ENCODE measurements at places on chromosomes 7 and 10. TPM values are rescaled to one million over a fixed set of nuclear protein-coding genes. Genes with fewer than 3 reads are reported as not detected.

- DNase-seq: no peak
These were observed 12.2 kb upstream of the KLRG2 start for GRCh38 chr7:139495580-139496125.

GRCh38 chr10:60042914-60043313, 136.6 kb upstream of the CCDC6 start:
- DNase-seq: no peak

DNA sequence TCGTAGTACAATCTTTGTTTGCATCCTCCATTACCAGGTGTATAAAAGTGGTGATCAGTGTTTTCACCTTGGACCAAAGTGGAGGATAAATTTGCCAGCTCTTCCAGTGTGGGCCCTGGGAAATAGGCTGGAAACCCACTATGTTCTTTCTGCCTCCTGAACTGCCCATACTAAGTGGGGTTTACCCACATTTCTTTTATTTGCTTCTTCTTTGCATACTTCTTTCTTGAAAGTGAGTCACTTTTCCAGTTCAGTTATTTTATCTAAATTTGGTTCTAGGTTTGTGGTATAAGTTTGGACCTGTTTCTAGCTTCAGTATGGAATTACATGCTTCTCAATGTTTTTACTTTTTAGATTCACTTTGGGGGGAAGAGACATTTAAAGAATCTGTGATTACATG, 126.2 kb upstream of the ACBD5 start:
- DNase-seq: no peak

Gene IFIT1
- 26.9 TPM for total RNA-seq

DNA sequence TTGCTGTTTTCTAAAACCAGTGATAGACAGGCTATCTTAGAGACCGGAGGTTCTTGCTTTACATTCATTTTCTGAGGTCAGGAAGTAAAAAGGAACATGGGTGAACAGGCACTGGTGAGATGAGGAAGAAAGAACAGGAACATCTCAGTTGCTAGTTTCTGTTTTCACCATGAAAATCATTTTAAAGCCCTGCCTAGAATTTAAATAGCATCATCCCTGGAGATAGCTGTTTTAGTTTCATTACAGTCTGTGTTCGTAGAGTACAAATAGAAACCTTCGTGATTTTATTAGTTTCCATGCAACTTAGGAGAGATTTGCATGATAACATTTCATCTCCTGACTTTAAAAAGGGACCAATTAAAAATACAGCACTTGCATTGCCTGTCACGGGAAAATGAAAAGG, 14.7 kb downstream of the KCNMA1 start:
- no peak for DNase-seq

Gene PLEKHS1
- not detected for total RNA-seq

All from Caki2 (cell line).